H9 (cell line): ENCODE measurements at places on chromosomes 11 and 22.
A peak's percentile ranks its signal among the peaks of the same experiment; 100 is the strongest.

GRCh38 chr11:102882389-102883024, 7.7 kb upstream of the MMP12 start:
- no peaks in the 10 kb centered on the region for H3K4me1 ChIP-seq
- H3K36me3 ChIP-seq, result no peaks in the 10 kb centered on the region
- no peak overlapping the region for H3K27ac ChIP-seq
- no peaks in the 10 kb centered on the region for H3K27me3 ChIP-seq

DNA sequence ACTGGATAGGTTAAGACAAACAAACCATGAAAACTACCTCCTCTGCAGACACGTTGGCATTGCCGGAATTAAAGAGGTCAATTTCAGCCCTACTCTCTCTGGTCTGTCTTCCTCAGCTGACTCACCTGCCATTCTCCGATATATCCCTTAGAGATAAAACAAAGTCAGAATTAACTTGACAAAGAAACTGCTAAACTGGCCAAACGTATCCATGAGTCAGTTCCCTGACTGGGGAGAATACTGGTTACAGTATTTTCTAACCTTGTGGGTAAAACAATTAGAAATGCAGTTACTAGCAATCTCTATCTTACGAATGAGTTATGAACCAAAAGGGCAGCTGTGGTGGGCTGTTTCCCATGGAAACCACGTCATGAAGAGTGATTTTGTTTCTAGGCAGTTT, 96.2 kb downstream of the RDX start:
- no peak overlapping the region for H3K4me3 ChIP-seq
- H3K4me1 ChIP-seq, result peaks cover 3% of the 10 kb centered on the region; the same call in 1 of the 2 replicates
- no peaks in the 10 kb centered on the region for H3K36me3 ChIP-seq

GRCh38 chr22:27775758-27776649, 25.6 kb downstream of the MN1 start:
- no peak overlapping the region for H3K27ac ChIP-seq
- peak overlapping the region; percentile 75 for H3K4me3 ChIP-seq
- H3K27me3 ChIP-seq, result no peaks in the 10 kb centered on the region
- H3K4me1 ChIP-seq, result no peaks in the 10 kb centered on the region; the same call in 1 of the 2 replicates
- peaks cover 4% of the 10 kb centered on the region for H3K36me3 ChIP-seq
- peak; percentile 53 for DNase-seq

GRCh38 chr11:61160487-61161189, 588 bp downstream of the VPS37C start:
- H3K36me3 ChIP-seq, result peaks cover 2% of the 10 kb centered on the region; the same call in 1 of the 2 replicates
- H3K27me3 ChIP-seq, result no peaks in the 10 kb centered on the region
- no peaks in the 10 kb centered on the region for H3K4me1 ChIP-seq
- DNase-seq, result no peak
- H3K4me3 ChIP-seq, result peak overlapping the region; percentile 83

GRCh38 chr22:44431256-44431655, 66.8 kb downstream of the RTL6 start:
- H3K27me3 ChIP-seq, result no peaks in the 10 kb centered on the region
- H3K4me3 ChIP-seq, result no peak overlapping the region
- no peak overlapping the region for H3K27ac ChIP-seq

GRCh38 chr11:69232821-69233743, 60.9 kb upstream of the MYEOV start:
- DNase-seq, result peak; percentile 18
- no peaks in the 10 kb centered on the region for H3K4me1 ChIP-seq
- H3K36me3 ChIP-seq, result no peaks in the 10 kb centered on the region
- H3K27ac ChIP-seq, result no peak overlapping the region
- no peak overlapping the region for H3K4me3 ChIP-seq

DNA sequence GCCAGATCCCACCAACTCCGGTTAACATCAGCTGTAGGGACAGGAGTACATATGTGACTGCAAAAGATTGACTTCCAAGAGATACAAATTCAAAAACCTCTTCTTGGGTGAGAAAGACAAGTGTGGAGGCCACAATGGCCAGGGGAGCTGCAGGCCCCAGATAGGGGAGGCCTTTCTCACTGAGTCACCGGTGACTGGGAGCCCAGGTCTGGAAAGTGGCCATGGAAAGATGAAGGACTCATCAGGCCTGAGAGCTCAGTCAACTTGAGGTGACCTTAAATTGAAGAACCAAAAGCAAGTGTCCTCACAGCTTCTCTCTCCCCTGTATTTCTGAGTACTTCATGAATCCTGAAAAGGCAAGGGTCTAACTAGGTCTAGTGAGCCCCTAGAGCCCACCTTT, 90.4 kb upstream of the CLPB start:
- no peak for DNase-seq
- H3K36me3 ChIP-seq, result no peaks in the 10 kb centered on the region
- H3K27ac ChIP-seq, result no peak overlapping the region
- H3K4me1 ChIP-seq, result no peaks in the 10 kb centered on the region

DNA sequence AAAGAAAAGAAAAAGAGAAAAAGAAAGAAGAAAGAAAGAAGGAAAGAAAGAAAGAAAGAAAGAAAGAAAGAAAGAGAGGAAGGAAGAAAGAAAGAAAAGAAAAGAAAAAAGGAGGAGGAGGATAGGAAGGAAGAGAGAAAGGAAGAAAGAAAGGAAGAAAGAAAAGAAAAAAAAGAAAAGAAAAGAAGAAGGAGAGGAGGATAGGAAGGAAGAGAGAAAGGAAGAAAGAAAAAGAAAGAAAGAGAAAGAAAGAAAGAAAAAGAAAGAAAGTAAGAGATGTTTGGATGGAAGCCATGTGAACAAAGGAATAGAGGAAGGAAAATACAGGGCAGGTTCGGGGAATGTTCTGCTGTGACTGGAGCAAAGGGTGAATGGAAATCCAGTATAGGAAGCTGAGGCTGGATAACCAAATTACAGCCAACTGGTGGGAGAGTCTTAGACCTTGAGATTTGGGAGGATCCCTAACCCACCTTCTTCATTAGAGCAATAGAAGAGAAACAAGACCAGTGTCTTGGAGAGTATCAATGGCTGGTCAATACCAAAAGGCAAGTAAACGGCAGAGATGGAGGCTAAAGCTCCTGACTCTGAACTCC, 94.9 kb downstream of the RASSF10 start:
- no peak overlapping the region for H3K27ac ChIP-seq
- H3K4me3 ChIP-seq, result no peak overlapping the region
- H3K4me1 ChIP-seq, result peaks cover 2% of the 10 kb centered on the region; the same call in 1 of the 2 replicates
- H3K27me3 ChIP-seq, result no peaks in the 10 kb centered on the region
- H3K36me3 ChIP-seq, result no peaks in the 10 kb centered on the region
- no peak for DNase-seq
